ENCODE measurements at places on chromosomes 3 and 15.

DNA sequence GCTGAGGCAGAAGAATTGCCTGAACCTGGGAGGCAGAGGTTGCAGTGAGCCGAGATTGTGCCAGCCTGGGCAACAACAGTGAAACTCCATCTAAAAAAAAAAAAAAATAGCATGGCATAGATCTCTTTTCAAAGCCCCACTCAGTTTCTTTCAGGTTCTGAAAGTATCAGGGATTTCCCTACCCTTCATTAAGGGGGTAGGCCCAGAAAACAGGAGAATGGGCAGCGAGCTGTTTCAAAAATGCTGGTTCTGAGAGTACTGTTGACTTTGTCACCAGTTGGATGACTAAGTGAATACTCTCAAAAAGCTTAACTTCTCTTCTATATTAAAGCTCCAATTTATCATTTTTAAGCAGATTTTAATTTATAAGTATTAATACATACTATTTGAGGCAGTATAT, 72.8 kb downstream of the ARHGAP31 start:
- no peak for DNase-seq

GRCh38 chr3:150930839-150931238, 25.6 kb upstream of the MINDY4B start:
- DNase-seq = no peak

DNA sequence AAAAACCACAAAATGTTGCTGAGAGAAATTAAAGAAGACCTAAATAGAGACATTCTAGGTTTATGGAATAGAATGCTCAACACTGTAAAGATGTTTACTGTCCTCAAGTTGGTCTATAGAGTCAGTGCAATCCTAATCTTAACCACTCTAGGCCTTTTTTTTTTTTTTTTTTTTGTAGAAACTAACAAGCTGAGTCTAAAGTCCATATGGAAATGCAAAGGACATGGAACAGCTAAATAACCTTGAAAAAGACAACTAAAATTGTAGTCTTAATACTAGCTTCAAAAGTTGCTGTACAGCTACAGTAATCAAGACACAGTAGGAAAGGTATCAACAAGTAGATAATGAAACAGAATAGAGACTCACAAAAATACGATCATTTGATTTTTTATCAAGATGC, 32.9 kb downstream of the CDV3 start:
- DNase-seq = no peak

GRCh38 chr3:112489674-112490479, 9.4 kb downstream of the BTLA start:
- no peak for DNase-seq

- no peak for DNase-seq
Observed at GRCh38 chr3:138284079-138284478, 45.6 kb downstream of the NME9 start.

GRCh38 chr3:1775321-1775720, 323.3 kb upstream of the CNTN4 start:
- no peak for DNase-seq

Data from NCI-H187 treated with DMSO at 0.1 percent for 48 hours (cell line).